NCI-H524 (cell line): ENCODE measurements at places on chromosomes 7 and 10.
A peak's percentile ranks its signal among the peaks of the same experiment; 100 is the strongest.

DNA sequence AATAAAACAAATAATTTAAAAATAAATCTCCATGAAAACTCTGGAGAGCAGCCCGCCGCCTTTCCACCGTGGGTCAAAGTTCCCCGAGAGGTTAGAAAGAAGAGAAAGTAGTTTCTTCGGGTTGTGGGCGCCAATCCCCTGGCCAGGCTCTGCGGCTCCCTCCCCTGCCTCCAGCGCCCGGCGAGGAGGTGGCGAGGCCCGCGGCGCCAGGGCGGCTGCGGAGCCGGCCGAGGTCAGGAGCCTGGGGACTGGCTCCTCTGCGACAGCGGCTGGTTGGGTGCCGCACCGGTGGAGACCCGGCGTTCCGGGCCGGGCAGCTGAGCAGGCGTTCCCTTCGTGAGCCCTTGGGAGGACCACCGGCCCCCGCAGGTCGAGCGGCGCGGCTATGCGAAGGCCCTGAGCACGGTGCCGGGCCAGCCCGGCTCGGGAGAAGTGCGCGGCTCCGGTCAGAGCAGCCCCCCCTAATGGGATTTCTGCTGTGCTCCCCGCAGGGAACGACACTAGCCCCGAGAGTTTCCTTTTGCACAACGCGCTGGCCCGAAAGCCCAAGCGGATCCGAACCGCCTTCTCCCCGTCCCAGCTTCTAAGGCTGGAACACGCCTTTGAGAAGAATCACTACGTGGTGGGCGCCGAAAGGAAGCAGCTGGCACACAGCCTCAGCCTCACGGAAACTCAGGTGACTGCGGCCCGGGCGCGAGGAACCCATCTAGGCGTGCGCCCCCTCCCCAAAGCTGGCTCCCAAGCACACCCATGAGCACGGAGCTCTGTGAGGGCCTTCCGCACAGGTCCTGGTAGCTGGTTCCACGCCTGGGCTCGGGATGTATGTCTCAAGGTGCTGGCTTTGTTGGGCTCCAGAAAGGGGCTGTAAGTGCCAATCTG lies 2.8 kb downstream of the EMX2 start:
- DNase-seq: no peak

GRCh38 chr10:86937502-86938154 lies 19.8 kb downstream of the MMRN2 start:
- no peak for DNase-seq

DNA sequence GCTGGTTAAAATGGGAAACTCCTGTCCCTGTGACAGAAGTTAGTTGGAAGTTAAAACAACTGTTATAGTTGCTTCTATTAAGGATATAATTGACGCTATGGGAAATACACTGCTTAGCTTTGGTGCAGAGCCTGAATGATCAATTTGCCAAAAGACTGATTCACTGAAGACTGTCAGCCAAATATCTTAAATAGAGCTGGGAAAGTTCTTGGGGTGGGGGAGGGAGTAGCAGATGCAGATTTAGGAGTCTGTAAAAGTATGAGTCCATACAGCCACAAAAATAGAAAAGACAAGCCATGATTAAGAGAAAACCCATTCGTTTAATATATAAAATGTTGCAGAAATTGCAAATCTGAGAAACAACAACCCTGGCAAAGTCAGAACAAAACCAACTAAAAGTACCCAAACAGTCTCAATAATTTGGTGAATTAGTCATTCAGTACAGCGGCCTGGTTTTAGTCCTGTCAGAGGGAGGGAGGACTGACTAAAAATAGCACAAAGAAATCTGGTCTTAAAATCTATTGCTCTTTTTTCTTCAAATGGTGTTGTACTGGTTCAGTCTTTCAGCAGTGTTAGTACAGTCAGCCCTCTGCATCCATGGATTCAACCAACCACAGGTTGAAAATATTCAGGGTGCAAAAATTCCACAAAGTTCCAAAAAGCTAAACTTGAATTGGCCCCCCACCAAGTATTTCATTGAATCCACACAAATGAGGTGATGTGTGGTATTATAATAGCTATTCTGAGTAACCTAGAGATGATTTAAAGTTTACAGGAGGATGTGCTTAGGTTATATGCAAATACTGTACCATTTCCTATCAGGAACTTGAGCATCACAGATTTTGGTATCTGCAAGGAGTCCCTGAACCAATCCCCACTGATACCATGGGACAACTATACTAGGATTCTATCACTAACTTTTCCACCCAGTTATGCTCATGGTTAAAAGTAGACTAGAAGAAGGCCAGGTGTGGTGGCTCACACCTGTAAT lies 30.0 kb downstream of the STK17A start:
- no peak for DNase-seq

GRCh38 chr10:13773043-13773442 lies 186.3 kb downstream of the PRPF18 start:
- DNase-seq: no peak

DNA sequence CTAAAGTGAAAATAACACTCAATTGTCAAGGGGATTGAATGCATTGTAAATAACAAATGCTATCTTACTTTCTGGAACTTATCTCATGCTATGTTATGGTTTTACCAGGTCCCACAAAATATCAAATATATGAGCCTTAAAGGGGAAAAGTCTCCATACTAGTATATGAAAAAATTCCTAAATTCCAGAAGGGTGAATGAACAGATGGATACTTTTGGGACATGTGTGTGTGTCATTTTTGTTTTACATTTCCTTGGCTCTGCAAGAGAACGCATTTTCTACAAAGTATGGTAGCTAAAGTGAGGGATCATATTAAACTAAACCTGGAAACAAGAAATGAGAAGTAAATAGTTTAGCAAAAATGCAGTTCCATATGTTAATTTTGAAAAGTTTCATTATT lies 682.8 kb downstream of the INHBA start:
- DNase-seq: no peak

DNA sequence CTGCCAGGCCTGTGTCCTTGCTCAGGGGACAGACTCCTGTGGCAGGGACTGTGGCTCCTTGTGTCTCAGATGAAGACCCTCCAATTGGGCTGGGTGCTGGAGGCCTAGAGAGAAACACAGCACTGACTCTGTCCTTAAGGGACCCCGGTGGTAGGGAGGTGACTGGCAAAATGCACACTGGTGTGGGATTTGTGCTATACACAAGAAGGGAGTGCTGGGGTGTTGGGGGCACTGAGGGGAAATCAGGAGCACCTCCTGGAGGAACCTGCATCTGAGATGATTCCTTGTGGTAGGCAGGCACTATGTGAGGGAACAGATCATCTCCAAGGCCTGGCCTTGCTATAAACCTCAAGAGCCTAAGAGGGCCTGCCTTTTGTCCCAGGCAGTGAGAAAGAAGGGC lies 149.2 kb downstream of the RPS24 start:
- no peak for DNase-seq

DNA sequence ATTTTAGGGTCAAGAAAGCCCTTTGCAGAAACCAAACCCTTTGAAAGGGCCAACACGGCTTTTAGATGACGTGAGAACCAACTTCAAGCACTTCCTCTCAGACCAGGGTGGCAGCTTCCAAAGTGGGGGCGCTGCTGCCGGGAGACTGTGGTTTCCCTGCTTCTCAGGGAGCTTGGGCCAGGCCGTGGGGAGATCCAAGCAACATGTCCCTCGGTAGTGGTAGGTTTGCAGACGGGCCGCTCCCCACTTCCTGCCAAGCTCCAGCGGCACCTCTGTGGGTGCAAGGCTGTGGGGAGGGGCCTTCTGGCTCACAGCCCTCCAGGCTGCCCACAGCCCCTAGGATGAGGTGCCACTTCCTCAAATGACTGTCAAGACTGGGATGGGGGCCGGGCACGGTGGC lies 132.4 kb downstream of the FAM53B start:
- no peak for DNase-seq

GRCh38 chr7:26667514-26668133 lies 196.8 kb downstream of the SKAP2 start:
- peak; percentile 95 for DNase-seq

DNA sequence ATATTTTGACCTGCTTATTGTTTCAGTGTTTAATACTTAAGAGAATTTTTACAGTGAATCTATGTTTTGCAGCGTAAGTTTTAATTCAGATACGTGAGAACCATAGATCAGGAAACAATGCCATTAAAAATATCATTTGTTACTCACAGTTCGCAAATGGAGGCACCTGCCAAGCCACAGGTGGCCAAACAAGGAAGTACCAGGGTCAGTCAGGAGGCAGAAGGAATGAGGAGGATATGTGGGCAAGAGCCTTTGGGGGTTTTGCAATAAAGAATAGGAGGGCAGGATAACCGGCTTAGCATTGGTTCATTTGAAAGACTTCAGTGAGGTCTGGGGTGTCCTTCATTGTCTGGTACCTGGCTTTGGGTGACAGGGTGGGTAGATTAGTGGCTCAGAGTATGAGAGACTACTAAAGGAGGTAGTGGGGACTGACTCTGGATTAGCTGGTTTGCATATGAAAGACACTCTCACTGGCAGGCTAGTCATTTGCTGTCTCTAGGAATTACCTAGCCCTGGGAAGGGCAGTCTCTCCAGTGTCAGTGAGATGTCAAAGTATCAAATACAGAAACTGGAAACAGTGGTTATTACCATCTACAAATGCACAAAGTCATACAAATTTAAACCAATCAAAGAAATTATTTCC lies 132.2 kb upstream of the CAV2 start:
- no peak for DNase-seq

DNA sequence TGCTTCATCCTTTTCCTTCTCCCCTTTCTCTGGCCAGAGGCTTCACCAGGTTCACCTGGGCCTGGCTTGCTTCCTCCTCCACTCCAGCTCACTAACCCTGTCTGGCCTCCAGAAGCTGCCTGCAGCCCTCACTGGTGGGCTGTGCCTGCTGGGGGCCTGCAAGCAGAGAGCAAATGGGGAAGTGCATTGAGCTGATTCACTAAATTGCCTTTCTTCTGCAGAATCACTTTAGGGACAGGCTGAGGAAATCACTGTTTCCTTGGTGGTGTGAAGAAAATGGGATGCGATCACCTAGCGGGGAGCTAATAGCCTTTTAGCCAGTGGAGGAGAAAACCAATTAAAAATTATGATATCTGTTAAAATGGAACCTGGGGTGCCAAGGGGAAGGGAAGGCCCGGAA lies 3.0 kb downstream of the RET start:
- no peak for DNase-seq

DNA sequence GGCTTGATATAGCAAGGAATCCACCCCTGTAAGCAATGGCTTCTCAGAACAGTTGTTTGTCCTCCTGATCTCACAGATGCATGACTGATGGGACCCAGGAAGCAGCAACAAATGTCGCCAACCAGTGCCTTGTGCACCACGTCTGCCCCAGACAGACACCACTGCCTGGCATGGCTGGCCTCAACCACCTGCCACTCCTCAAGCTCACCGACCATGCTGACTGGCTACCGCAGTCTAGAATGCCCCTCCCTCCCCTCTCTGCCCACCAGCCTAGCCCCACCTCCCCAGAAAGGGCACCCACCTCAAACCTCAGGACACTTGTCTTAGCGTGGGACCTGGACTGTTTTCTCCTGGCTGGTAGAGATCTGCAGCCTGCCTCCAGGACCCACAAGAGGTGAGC lies 24.0 kb downstream of the LRRC20 start:
- no peak for DNase-seq

DNA sequence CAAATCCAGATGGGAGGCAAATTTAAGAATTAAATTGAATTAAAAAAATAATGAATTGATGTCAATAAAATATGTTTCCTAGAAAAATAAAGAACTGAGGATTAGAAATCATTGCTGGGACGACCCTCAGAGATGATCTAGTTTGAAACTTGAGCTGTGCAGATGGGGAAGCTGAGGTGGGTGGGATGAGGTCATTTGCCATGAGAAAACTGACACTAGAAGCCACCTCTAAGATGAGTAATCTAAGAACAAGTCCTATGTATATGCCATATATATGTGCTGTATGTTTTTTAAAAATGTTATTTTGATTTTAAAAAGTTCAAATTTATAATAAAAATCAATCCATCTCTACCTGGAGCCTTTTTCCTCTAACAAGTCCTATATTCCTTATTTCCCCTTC lies 135.7 kb downstream of the RSU1 start:
- no peak for DNase-seq

GRCh38 chr10:11670381-11670780 lies 58.9 kb upstream of the USP6NL start:
- DNase-seq: no peak

- DNase-seq: no peak
These were observed 4.4 kb upstream of the HOXA11 start for GRCh38 chr7:27189295-27189996.

GRCh38 chr7:90586091-90586490 lies 10.0 kb upstream of the CDK14 start:
- no peak for DNase-seq

- DNase-seq: no peak
These were observed 73.4 kb downstream of the GPR141 start for GRCh38 chr7:37756797-37757551.

GRCh38 chr7:80346704-80347103 lies 165.2 kb downstream of the GNAT3 start:
- DNase-seq: no peak

- DNase-seq: no peak
These were observed 40.6 kb downstream of the SYPL1 start for GRCh38 chr7:106071356-106071998.

DNA sequence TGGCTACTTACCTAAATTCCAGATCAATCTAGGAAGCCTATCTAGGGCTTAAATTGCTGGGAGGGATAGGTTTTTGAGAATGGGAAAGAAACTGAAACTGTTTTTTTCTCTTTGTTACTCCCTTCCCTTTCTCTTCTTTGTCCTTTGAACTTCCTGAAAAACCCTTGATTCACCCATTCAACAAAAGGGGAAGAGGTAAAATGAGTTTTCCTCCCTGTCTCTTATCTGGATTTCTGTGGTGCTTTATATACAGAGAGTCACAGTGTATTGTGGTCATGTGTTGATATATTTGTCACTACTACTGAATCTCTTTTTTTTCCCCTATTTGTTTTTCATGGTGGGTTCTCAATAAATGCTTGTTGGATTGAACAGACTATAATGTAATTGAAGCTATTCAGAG lies 19.8 kb upstream of the NUP205 start:
- no peak for DNase-seq

DNA sequence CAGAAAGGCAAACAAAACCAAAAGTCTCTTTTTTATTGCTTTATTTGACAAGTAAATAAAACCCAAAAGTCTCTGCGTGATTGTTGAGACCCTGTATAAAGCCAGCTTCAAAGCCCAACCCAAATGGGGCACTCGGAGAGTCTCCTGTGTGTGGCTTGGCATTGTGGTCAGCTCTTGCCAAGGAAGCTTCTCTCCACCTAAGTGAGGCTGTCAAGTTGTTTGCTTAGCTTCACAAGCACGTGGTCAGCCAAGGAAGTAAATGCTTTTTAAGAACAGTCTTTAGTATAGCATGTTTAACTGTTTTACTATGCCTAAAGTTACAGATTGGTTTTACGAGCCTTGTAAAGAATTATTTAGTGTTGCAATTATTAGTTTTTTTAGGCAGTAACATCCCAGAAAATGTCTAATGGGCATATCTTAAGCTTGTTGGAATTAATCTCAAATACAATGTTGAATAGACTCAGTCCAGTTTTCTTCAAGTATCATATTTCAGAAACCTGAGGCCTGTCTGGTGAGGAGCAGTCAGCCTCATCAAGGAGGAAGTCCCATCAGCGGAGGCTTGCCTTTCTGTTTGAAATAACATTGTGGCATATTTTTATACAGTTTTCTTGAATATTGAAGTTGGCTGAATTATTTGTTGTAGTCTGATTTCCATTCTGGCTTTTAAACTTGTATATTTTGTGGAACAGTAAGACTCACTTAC lies 144.3 kb downstream of the ANKRD30A start:
- no peak for DNase-seq

- DNase-seq: no peak
These were observed 2.2 kb downstream of the EMX2 start for GRCh38 chr10:117544711-117545140.
